ENCODE measurements at places on chromosomes 2 and 18.

DNA sequence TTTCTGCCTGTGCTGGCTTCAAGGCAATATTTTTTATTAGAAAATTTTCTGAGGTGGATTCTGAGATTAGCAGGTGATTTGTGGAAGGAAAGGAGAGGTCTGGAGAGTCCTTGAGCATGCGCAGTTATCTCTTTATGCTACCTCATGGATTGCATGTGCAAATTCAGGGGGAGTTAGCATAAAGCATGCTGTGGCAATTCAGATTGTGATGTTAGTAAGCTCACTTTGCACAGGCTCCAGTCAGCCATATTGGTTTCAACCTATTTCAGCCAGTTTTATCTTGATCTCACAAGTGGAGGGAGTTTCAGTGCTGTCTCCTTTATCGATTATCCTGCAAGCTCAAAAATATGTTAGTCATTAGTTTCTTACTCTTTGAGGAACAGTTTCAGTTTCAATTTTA lies 2012.3 kb upstream of the PIK3C3 start:
- DNase-seq, result peak; percentile 23

GRCh38 chr2:30472326-30472725 lies 25.3 kb downstream of the LCLAT1 start:
- DNase-seq, result peak; percentile 14

DNA sequence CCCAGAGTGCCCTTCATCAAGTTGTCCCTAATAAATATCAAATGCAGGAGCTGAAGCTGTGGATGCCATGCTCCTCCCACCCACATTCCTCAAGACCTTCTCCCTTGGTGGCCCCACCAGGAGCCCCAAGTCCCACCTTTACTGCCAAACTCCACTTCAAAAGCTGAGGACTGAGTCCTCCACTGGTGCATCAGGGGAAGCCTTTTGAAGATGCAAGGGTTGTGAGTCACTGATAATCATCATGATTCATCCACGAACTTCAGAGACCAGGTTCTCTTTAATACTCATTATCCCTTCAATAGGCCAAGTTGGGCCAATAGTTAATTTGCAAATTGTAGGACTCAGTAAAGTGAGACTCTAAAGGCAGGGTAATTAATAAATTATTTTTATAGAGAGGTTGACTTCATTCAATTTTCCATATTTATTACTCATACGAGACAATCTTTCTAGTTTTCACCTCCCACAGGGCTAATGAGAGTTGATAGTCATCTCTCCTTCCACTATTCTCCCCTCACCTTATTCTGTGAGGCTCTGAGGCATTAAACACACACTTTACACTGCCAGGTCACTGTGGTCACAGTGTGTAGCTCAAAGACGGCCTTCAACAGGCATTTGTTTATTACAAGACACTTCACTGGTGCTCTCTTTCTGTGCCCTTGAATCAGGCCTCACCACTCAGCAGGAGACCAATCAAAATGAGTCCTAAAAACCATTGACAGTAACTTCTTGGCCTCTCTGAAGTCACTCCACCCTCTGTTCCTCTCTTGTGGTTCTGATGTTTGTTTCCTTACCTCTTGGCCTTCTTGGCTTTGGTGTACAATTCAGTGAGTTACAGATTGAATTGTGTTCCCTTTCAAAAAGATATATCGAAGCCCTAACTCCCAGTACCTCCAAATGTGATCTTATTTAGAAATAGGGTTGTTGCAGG lies 99.9 kb downstream of the TRIB2 start:
- DNase-seq, result peak; percentile 55

GRCh38 chr18:74990563-74991081 lies 218.3 kb downstream of the PTGR3 start:
- peak; percentile 66 for DNase-seq

DNA sequence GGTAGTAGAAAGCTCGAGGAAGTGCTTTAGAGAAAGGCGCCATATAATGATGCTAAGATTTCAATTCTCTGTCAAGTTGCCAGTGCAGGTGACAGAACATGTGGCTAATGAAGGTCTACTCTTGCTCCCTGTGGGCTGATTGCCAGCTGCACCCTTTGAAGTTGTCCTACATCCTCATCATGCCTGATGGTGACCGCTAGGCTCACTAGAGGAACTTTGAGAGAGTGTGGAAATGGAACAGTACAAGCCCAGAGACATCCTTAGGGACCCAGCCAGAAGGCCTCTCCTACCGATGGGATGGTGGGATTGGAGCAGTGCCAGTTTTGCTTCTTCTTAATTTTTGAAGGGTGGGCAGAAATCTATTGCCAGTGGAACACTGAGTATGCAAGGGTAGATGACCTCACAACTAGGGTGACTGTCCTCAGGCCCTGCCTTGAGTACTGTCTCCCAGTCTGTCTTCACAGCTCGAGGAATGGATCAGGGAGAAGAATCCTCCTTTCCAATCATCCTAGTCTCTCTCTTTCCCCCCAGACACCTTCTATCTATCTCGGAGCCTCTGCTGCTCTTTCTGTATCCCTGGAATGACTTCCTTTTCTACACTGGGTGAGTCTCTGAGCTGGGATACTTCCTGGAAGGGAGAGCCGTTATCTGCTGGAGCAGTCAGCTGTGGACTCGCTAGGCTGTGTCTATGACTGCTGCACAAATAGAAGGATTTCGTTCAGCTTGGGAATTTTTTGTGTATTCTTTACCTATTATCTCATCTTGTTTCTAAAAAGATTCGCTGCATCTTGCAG lies 33.5 kb downstream of the LGALSL start:
- DNase-seq, result no peak

DNA sequence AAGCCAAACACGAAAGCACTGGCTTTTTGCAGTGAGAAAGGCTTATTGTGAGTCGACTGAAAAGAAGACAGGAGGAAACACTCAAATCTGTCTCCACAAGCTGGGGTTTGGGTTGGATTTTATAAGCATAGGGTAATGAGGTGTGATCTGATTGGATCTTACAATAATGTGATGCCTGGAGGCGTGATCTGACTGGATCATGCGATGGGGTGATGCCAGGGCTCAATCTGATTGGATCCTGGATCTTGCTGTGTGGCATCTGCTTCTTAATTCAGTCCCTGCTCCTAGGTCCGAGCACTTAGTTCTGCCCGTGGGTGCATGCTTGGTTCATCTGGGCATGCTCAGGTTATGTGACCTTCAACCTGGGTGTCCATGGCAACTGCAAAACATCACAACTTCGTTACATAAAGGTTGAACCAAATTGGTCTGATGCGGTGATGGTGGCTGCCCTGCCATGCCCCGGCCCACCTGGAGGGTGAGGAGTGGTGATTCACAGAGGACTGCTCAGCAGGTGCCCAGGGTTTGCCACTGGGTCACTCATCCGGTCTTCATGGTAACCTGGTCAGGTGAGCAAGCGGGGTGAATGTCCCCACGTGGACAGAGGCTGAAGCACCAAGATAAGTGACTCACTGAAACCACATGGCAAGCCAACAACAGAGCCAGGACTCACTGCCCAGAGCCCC lies 111.0 kb downstream of the KCNF1 start:
- no peak for DNase-seq

DNA sequence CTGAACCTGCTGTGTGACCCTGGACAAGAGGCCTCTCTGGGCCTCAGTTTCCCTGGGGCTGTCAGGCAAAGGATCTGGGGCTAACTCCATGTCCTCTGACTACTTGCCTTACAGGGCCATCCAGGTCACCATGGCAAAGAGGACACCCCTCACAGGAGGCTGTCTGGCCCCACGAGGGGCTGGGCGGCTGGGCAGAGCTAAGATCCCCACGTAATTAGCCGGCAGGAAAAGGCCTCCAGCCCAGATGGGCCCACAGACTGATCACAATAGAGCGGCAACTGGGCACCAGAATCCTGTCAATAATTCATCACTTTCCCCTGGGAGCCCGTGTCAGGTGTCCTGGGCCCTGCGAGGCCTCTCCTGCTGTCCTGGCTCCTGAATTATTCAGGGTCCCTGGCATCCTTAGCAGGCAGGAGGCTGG lies 44.8 kb upstream of the OTOF start:
- DNase-seq, result no peak

DNA sequence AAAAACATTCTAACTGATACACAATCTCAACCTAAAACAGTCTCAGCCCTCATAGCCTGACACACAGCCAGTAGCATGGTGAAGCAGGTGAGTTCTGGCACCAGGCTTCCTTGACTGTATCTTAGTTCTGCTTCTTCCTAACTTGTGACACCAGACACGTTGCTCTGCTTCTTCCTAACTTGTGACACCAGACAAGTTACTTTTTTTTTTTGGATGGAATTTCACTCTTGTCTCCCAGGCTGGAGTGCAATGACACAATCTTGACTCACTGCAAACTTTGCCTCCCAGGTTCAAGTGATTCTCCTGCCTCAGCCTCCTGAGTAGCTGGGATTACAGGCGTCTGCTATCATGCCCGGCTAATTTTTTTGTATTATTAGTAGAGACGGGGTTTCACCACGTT lies 6.7 kb upstream of the ATG16L1 start:
- DNase-seq, result no peak

GRCh38 chr18:2883076-2883735 lies 36.4 kb downstream of the EMILIN2 start:
- no peak for DNase-seq

DNA sequence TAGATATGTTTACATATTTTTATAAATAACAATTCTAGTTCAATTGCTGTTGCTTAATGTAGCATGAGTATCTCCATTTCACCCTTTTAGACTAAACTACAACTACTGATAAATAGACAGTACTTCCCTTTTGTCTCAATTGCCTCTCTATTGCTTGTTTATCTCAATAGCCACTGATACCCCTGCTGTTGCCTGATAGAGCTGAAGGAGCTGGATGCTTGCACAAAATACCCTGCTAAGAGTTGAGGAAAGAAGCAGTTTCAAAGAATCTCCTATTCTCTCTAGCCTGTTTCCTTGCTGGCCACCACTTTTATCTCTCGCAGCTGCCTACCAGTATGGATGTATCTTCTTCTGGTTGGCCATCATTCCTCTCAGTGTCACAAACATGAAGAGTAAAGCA lies 16.9 kb upstream of the ZNF804A start:
- no peak for DNase-seq

DNA sequence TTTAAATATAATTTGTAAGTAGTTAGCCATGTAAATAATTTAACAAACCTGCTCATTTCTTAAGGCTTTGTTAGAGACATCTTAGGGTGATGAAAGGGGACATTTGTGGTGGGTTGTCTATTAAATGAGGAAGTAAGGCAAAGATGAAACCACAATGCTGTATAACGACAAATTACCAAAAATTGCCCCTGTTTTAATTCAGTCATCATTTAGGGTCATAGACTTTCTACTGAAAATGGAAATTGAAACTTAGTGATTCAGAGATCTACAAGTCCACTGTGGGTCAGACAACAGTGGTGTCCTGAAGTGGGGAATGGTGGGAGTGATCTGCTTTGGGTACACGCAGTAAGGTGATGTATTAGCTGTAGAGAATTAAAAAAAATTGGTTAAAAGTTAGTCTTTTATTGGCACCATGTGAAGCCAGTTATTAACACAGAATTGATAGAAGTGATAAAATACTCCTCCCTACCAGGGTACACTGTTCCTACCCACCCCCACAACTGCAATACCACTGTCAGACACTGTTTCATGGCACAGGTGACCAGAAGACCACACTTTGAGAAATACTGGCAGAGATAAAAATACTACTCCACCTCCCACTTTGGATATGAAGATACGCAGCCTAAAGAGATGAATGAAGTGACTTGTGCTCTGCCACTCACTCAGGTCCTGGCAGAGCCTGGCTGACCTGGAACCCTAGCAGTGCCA lies 13.4 kb downstream of the CERS6 start:
- no peak for DNase-seq

DNA sequence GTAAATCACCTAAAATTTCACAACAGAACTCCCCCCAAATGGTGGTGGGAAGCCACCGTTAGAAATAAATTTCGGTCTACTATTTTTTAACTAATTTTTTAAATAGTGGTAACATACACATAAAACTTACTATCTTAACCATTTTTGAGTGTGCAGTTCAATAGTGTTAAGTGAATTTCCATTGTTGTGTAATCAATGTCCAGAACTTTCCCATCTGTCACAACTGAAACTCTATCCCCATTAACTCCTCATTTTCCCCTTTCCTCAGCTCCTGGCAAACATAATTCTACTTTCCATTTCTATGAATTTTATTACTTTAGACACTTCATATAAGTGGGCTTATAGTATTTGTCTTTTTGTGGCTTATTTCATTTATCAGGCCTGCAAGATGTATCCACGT lies 34.1 kb upstream of the HNMT start:
- DNase-seq, result no peak

DNA sequence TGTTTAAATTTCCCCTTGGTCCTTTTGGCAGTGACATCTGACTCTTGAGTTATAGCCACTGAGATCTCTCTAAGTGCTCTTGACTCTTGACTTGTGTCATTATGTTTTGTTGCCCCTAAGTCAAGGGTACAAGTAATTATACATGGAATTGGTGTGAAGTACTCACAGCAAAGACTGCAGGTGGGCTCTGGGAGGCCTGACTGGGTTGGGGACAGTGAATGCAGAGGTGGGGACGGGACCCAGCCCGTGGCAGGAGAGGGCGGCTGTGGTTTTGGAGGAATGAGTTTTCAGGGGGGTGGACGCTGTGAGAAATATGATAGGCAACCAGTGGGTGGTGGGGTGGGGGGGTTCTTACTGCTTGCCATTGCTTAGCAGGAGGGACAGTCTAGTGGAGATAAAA lies 97.8 kb downstream of the NCK2 start:
- DNase-seq, result no peak

DNA sequence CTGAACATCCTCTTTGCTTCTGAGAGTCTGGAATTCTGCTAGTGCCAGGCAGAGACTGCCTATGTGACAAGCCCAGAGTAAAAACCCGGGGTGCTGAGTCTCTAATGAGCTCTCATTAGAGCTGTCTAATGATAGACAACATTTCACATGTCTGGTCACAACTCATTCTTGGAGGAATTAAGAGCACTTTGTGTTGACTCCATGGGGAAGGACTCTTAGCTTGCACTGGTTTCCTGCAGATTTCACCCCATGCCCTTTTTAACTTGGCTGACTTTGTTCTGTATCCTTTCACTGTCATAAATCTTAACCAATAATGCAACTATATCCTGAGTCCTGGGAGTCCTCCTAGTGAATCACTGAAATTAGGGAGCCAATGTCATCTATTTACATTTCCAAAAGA lies 33.5 kb downstream of the FBXO15 start:
- DNase-seq, result peak; percentile 9

- no peak for DNase-seq
Observed at GRCh38 chr2:19367326-19367725, 8.9 kb upstream of the OSR1 start.

GRCh38 chr2:151262629-151263028 lies 966 bp upstream of the RBM43 start:
- DNase-seq, result no peak

DNA sequence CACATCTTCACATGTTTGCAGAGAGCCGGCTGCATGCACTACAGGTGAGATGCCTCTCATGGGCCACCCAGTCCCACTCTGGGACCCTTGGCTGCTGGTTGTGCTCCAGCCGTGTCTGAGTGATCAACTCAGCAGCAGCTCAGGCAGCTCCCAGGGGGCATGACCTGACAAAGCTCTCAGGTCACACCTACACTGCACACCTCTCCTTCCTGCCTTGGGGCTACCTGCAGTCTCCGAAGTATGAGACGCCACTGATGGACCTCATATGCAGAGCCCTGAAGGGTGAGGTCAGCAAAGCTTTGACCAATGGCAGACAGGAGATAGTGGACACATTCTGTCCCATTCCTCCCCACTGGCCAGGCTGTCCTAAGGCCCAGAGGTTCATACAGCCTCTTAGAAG lies 51.4 kb downstream of the LBH start:
- no peak for DNase-seq

Data from choroid plexus epithelial cell (primary cell).